Stimulated activated naive CD4-positive, alpha-beta T cell treated with Interleukin-2 at 50 U/mL for 16 hours (primary cell): ENCODE measurements at places on chromosomes 1 and 21.

GRCh38 chr1:161954050-161954449, 69.6 kb downstream of the OLFML2B start:
- no peak for DNase-seq

GRCh38 chr1:27589841-27590426, 14.0 kb downstream of the AHDC1 start:
- DNase-seq: no peak

DNA sequence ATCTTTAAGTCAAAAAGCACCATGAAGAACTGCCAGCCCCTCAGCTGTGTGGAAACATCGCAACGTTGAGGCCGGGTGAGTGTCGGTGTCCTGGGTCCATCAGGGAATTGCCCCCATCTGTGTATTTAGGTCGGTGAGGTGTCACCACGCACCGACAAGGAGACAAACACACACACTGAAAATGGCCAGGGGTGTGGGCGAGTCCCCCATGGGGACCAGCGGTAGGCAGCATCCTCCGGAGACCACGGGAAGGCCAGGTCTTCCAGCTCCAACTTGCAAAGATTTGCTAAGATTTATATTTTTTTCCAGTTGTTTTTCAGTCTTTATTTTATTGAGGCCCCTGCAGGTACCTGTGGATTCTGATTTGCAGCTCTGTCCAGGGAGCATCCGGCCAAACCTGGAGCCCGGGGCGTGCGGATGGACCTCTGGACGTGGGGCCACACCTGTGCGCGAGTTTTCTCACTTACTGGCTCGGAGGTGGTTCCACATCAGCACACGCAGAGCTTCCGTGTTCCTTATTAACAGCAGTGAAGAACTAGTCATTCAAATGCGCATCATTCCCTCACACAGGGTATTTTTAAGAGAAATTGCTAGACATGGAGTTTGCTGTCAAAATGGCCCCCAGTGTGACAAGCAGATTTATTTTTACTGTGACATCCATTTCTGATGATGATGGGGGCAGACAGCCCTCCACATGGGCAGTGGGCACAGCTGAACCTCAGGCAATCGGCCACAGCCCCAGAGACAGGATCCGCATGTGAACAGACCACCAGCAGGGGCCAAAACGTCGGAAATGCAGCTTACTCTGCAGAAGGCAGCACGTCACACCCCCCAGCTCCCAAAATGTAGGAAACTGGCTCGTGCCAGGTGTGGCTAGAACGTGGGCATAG, 17.2 kb upstream of the SLC19A1 start:
- DNase-seq: no peak

- no peak for DNase-seq
Measured at GRCh38 chr1:107009281-107009680, 47.2 kb upstream of the PRMT6 start.

DNA sequence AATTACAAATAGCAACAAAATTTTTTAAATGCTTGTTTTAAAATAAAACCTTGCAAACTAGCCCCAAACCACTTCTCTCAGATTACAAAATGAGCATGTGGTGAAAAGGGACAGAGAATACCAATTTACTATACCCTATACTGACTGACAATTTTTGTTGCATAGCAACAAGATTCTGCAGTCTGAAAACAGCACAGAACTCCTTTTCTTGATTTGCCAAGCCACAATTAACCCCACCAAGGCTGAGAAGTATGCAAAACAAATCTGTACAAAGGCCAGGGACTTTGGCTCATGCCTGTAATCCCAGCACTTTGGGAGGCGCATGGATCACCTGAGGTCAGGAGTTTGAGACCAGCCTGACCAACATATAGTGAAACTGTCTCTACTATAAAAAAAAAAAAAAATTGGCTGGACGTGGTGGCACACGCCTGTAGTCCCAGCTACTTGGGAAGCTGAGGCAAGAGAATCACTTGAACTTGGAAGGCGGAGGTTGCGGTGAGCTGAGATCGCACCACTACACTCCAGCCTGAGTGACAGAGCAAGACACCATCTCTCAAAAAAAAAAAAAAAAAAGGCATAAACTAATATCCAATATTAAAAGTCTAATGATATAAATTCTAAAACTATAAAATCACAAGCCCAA, 21.8 kb downstream of the ENAH start:
- no peak for DNase-seq
